ENCODE measurements at places on chromosomes 13 and 19.

DNA sequence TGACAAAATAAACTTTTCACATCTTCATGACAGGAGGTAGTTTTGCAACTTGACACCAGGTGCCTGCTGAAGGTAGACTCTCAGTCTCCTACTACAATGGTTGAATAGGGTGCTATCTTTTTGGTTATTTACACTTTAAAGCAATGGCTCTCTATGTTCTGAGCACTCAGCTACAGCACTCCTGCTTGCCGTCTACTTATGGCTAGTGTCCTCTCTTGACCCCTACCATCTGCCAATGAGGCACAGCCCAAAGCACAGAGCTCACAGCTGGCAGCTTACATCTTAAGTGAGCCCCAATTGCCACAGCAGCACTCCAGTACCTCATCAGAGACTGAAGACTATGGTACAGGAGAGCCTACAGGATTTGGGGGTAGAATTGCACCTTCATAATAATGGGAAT, 11.4 kb downstream of the ZNF708 start:
- DNase-seq, result no peak

GRCh38 chr19:1510807-1511206, 2.0 kb downstream of the ADAMTSL5 start:
- no peak for DNase-seq

- no peak for DNase-seq
These were observed 15.0 kb downstream of the ARHGEF7 start for GRCh38 chr13:111130116-111130508.

DNA sequence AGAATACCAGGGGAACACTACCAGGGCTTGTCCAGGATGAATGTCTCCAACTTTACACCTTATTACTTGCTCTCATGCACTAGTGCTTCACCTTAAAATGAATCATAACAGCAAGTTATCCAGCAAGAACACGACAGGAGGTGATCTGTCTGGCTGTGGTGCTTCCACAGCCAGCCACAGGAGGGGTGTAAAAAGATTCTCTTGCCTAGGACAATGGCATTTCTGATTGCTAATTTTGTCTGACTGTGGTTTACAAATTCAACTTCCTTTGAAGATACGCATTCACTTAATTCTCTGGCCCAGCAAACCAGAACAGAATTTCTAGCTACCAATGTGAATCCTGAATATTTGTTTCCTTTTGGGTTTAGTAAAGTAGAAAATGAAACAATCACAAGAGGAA, 23.1 kb upstream of the COG3 start:
- DNase-seq, result no peak

DNA sequence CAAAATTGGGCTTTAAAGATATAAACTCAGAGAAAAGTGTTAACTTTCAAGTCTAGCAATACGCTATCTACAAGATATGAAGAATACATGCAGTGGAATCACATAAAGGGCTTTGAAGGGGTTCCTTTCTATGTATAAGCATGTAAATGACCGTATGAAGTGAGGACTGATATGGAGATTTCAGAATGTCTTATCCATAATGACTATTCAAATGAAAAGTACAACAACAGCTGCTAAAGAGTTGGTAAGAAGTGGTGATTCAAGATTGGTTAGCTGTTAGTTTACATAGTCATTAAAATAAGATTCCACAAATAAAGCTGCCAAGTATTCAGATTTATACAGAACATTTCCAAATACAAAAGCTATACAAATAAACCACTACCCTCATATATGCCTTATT, 153.4 kb upstream of the STARD13 start:
- no peak for DNase-seq

DNA sequence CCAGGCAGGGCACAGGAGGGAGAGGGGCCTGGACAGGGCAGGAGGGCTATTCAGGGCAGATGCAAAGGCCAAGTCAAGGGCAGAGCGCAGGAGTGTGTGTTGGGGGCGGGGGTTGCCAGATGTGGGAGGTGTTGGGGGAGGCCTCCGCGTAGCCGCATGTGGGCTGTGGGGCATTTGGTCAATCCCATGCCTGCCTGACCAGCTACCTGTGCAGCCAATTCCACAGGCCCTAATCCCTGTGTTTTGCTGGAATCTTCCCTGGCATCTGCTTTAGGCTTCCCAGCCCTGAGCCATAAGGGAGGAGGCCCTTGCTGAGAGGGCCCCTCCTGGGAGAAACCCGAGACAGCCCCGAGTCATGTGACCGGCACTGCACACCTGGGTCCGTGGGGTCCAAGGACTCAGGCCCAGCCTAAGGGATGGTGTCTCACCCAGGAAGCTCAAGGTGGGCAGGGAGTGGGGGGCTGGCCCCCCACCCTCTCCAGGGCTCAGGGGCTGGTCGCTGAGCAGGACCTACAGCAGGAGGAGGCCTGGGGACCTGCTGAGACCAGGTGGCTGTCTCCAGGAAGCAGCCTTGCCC, 20.3 kb downstream of the RFX1 start:
- no peak for DNase-seq

GRCh38 chr13:41008349-41008980, 10.7 kb downstream of the ELF1 start:
- peak; percentile 29 for DNase-seq

DNA sequence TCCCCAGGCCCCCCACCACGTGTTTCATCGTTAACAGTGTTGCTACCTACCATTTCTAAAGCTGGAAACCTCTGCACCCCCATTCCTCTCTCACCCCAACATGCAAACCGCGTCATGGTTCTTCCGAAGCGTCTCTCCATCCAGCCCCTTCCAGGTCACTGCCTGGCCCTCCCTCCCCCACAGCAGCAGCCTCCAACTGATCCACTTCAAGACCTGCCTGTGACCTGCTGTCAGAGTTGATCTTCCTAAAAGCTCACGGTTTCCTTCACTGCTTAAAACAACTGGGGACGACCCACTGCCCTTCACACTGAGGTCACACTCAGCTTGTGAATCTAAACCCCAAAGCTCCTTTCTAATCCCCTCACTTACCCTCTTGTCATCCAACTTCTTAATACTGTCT, 47.7 kb downstream of the STK24 start:
- DNase-seq, result no peak

GRCh38 chr19:49117677-49118564, 1.0 kb downstream of the C19orf73 start:
- DNase-seq, result no peak

- DNase-seq, result no peak
These were observed 67.7 kb upstream of the RAP2A start for GRCh38 chr13:97366172-97366688.

DNA sequence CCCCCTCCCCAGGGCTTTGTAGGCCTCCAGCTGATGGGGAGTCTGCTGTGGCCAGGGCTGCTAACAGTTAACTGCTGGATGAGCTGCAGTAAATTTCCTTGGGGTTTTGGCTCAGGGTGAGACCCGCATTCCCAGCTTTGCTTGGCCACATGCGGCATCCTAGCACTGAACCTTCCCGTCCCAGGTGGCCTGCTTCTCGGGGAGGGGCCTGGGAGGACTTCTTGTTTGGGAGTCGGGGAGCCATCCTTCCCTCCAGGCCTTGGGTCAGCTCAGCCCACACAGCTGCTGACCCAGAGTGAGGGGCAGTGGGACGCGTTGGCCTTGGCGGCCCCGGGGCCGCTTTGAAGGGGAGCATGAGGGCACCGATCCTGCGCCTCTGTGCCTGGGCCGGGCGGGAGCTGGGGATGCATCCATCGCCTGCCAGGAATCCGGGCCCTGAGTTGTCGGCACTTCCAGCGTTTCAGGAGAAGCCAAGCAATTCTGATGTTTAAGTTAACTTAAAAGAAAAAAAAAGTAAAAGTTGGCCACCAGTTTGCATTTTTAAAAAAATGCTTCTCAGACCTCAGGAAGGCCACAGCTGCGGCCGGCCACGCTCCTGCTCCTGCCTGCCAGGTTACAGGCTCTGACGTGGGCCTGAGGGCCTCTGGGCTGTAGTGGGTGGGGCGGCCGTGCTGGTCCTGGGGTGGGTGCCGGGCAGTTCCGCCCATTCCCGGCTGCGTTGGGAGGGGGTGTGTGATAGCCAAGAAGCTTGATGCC, 27.7 kb downstream of the CRTC1 start:
- peak; percentile 3 for DNase-seq

DNA sequence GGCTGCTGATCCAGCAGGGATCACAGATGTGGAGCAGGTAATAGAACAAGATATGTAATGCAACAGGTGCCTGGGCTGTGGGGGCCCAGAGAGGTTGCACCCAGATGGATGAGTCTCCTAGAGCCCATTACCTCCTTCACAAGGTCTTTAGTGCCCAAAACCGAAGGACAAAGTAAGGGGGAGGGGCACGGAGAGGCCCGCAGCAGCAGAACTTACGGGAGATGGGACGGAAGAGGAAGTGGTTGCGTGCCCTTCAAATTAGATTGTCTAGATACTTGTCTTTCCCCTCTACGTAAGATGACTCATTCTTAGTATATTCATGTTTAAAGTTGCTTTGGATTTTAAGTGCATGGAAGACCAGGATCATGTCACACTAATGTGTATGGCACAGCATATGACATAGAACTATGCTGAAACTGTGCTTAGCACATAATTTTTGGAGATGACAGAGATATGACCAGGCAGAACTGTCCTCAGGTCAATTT, 5.7 kb upstream of the MRPS31 start:
- DNase-seq, result no peak

DNA sequence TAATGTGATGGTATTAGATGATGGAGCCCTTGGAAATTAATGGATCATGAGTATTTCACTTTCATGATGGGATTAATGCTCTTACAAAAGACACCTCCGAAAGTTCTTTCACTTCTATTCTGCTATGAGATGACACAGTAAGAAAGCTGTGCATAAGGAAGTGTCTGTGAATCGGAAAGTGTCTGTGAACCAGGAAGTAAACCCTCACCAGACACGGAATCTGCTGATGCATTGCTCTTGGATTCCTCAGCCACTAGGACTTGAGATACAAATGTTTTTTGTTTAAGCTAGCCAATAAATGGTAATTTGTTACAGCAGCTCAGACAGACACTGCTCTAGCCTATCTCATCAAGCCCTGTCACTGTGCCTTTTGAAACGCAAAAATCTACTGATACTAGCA, 440.4 kb upstream of the PRR20A start:
- no peak for DNase-seq

DNA sequence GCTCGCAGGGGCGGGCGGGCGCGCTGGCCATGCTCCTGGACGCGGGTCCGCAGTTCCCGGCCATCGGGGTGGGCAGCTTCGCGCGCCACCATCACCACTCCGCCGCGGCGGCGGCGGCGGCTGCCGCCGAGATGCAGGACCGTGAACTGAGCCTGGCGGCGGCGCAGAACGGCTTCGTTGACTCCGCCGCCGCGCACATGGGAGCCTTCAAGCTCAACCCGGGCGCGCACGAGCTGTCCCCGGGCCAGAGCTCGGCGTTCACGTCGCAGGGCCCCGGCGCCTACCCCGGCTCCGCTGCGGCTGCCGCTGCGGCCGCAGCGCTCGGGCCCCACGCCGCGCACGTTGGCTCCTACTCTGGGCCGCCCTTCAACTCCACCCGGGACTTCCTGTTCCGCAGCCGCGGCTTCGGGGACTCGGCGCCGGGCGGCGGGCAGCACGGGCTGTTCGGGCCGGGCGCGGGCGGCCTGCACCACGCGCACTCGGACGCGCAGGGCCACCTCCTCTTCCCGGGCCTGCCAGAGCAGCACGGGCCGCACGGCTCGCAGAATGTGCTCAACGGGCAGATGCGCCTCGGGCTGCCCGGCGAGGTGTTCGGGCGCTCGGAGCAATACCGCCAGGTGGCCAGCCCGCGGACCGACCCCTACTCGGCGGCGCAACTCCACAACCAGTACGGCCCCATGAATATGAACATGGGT, 599 bp downstream of the ZIC2 start:
- DNase-seq, result no peak

DNA sequence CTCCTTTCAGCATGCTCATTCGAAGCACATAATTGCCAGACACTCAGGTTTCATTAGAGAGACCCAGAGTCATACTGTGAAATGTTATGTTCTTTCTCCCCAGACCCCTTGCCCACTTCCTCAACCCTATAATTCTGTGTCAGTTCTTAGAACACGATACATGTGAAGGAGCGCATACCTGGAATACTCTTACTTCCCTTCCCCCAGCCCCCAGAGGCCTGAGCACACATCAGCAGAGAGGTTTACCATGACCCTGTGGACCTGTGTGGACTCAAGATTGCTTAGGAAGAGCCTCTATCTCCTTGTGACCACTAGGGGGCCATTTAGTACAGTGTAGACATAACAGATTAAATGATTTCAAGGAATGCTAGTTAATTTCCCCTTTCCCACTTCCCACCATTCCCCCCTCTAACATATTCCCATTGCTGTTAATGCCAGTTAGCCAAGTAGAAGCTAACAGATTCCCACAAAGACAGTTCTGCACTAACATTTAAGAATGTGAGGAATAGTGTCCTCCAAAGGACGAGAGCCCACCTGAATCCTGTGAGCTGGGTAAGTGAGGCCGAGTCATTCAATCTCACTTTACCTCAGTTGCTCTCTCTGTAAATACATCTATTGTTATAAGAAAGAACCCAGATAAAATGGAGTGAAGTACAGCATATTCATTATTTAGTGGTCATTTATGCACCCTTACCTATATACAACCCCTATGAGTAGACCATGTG, 154.2 kb upstream of the MAB21L1 start:
- peak; percentile 41 for DNase-seq

- DNase-seq, result no peak
These were observed 26.6 kb upstream of the CALM3 start for GRCh38 chr19:46574533-46574932.

DNA sequence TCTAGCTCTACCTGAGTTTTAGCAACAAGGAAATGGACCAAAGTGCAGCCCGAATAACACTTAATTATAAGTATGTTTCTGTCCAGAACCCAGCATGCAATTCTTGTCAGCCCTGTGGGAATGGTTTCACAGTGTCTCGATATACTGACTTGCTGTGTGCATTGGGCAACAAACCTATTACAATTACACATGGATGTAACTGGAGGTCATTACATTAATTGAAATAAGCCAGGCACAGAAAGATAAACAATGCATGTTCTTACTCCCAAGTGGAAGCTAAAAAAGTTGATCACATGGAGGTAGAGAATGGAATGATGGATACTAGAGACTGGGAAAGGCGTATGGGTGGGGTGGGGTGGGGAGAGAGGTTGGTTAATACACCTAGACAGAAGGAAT, 5.1 kb upstream of the CYP2S1 start:
- no peak for DNase-seq

DNA sequence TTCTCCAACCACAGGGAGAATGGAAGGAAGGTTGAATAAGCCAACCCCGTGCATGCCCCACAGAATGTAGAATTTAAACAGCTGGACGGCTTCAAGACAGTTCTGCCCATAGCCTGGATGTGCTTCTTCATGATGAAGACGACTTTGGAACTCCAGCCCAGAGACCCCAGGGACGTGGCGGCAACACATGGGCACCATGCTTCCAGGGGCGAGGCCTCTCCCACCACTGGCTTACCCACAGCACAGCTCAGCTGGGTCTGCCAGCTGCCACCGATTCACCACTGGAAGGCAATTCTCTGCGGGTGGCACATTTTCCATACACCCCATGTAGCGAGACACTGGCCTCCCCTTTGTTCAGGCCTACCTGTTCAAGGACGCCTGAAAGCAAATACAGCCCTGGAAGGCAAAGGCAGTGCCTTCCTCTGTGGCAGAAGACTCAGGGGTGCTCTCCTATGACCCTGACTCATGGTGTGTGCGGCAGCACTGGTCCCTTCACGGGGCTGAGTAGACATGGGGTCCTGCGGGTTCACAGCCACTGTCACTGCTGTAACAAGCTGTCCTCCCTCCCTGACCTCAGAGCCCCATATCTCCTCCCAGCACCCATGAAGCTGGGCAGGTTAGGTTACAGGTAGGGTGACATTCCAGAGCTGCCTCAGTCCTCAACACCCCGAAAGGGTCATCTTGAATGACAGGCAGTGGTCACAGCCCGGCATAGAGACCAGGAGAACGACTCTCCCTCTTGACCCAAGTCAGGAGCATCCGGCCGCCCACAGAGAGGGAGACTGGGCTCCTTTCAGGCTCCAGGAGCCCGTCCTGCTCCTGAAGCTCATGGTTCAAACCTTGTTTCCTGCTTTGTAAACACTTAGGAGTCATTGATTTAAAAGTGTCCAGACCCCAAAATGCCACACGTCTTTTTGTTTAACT, 72.7 kb downstream of the SPACA7 start:
- DNase-seq, result no peak
